ENCODE measurements at places on chromosomes 16 and 17.

GRCh38 chr16:67963292-67963661 lies 5.2 kb downstream of the SLC12A4 start:
- no peak for DNase-seq

DNA sequence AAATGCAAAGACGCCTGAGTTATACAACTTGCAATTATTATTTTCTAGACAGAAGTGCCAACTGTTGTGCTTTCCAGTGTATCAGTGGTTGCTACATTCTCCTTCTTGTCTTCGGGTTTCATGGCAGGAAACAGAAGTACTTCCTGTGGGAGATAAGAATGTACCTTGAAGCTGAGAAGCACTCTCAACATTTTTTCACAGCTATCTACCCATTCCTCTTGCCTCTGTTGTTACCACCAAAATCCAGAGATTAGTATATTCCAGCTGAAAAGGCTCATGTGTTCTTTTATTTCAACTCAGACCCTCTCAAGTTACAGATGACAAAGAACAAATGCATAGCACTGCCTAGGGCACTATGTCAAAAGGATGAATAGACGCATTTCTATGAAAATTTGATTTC lies 4.8 kb upstream of the ADAT1 start:
- no peak for DNase-seq

- no peak for DNase-seq
Measured at GRCh38 chr17:32192379-32192778, 50.1 kb downstream of the RHOT1 start.

DNA sequence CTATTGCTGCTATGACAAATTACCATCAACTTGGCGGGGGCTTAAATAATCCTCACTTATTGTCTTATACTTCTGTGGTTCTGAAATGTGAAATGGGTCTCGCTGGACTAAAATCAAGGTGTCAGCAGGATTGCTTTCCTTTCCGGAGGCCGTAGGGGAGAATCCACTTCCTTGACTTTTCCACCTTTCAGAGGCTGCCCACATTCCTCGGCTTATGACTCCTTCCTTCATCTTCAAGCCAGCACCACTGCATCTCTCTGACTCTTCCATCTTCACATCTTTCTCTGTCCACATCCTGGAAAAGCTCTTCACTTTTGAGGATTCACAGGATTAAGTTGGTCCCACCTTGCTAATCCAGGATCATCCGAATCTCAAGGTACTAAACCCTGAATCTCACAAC lies 217.8 kb downstream of the GRIN2A start:
- no peak for DNase-seq

GRCh38 chr17:43766413-43767052 lies 7.9 kb upstream of the SOST start:
- DNase-seq = no peak

GRCh38 chr17:78133971-78134898 lies 3.7 kb downstream of the TMC8 start:
- peak; percentile 82 for DNase-seq

GRCh38 chr17:35774499-35774898 lies 13.8 kb downstream of the C17orf50 start:
- no peak for DNase-seq

- no peak for DNase-seq
Measured at GRCh38 chr17:7241090-7241733, 1.0 kb downstream of the GABARAP start.

DNA sequence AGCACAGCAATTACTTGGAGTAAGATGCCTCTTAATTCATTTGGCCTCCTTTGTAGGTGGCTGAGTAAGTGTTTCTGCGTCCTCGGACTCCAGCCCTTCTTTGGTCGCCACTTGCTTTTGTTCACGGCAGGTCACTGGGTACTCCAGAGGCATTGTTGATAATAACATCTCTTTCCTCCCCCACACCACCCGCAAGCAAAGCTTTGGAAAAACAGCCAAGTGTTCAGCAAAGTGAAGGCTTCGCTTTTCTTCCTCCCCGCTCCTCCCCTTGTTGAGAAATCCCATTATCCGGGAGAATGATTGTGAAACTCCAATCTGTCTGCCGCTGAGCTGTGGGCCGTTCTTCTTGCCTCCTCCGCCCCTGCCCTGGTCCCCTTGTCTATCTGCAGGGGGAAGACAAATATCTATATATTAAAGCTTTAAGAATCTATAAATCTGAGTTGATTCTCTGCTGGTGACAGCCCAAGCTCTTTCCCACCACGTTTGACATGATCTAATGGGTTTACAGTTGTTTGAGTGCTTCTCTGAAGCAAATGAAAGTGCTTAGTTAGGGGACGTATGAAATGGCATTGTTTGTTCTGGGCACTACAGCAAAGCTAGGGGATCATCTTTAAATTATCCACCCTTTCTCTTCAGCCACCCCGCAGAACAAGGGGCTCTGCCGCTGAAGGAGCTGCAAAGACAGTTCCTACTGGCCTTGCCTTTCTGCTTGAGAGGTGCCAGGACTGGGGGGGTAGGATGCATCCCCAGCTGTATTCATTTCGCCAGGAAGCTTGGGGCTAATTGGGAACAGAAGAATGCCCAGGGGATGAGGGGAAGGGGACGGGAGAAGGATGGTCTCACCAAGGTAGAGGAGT lies 167.1 kb downstream of the CCDC182 start:
- peak; percentile 85 for DNase-seq

GRCh38 chr17:40862985-40863733 lies 3.9 kb downstream of the KRT12 start:
- DNase-seq = peak; percentile 82

- DNase-seq = no peak
Measured at GRCh38 chr16:53646506-53646905, 57.2 kb downstream of the RPGRIP1L start.

- no peak for DNase-seq
Measured at GRCh38 chr16:66511602-66512271, 38.2 kb downstream of the TK2 start.
